ENCODE measurements at places on chromosomes 2 and 18.

DNA sequence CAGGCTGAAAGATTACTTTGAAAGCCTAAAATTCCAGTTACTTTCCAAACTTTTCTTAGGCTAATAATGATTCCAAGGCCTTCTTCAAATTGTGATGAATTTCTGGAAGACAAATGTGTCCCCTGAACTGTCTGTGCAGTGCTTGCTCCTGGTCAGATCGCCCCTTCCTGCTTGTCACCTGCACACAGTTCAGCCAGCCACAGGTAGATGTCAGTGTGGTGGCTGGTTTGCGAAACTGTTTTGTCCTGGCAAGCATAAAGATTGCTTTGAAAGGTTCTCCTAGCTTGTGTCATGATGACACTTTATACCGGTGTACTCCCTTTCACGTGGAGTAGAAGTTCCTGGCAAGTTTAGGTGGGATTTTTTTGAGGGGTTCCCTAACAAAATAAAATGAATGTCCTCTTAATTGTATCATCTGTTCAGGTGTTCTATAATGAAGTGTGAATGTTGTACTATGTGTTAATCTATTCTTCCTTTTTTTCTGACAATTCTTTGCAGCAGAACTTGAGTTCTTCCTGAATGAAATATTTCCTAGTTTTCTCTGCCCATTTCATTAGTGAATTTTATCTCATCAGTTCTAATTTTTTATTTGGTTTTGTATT is 298.8 kb downstream of the ZNF407 start:
- DNase-seq, result peak; percentile 51

DNA sequence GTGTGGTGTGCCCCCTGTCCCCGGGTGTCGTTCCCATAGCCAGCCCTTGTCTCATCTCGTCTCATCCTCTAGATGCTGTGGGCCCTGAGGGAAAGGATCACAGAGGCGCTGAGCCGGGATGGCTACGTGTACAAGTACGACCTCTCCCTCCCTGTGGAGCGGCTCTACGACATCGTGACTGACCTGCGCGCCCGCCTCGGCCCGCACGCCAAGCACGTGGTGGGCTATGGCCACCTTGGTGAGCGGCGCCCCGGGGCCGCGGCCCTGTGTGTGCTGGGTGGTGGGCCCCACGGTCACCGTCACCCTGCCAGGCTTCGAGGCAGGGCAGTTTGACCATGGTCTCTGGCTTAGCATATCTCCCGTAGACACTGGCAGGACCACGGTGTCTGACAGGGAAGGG is 20.8 kb upstream of the GAL3ST2 start:
- no peak for DNase-seq

- DNase-seq, result no peak
These were observed 59.8 kb downstream of the TSN start for GRCh38 chr2:121815216-121815615.

GRCh38 chr2:119108186-119108585 is 50.4 kb downstream of the C1QL2 start:
- no peak for DNase-seq

- no peak for DNase-seq
These were observed 134.2 kb downstream of the RAPGEF4 start for GRCh38 chr2:172869861-172870260.

- no peak for DNase-seq
These were observed 58.2 kb downstream of the GLS start for GRCh38 chr2:190938771-190939335.

DNA sequence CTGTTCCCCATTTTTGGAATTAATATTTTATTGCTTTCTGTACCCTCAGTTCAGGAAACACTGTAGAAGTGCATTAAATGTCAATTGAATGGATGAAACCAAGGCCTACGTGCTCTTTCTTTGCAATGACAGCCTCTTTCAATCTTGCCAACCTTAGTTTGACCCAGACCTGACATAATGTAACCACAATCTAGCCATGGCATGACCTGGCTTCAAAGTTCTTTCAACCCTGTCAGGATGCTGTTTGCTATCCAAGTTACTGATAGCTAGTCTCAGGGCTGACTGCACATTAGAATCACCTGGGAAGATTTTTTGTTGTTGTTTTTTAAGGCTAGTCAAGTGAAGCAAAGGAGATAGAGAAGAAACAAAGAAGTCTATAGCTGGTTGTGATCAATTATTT is 190.9 kb upstream of the PKDCC start:
- no peak for DNase-seq
